ENCODE measurements at places on chromosomes 3 and 15. TPM values are rescaled to one million over a fixed set of nuclear protein-coding genes. Genes with fewer than 3 reads are reported as not detected.

The NPAP1 gene
- polyA plus RNA-seq, result not detected

The ZNF80 gene
- polyA plus RNA-seq, result not detected

The HTD2 gene
- 21.8 TPM for polyA plus RNA-seq

The PLD1 gene
- polyA plus RNA-seq, result 3.0 TPM

The MFGE8 gene
- 437 TPM for polyA plus RNA-seq

The CLDN1 gene
- polyA plus RNA-seq, result 0.28 TPM
